ENCODE measurements at places on chromosomes 12 and 14.

DNA sequence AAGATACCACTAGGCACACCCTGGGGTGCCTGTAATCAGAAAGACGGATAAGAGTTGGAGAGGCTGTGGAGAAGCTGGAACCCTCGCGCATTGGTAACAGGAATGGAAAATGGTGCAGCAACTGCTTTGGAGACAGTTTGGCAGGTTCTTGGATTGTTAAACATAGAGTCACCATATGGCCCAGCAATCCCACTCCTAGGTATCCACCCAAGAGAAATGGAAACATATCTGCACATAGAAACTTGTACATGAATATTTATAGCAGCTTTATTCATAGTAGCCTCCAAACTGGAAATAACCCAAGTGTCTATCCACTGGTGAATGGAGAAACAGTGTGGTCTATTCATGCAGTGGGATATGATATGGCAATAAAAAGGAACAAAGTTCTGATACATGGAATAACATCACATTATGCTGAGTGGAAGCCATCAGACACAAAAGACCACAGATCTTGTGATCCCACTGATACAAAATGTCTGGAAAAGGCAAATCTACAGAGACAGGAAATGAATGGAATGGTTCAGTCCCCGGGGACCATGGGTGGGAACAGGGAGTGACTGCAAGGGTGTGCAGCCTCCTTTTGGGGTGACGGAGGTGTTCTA, 45.4 kb downstream of the JAG2 start:
- DNase-seq: no peak

- DNase-seq: no peak
Observed at GRCh38 chr12:63070709-63071108, 80.3 kb downstream of the AVPR1A start.

DNA sequence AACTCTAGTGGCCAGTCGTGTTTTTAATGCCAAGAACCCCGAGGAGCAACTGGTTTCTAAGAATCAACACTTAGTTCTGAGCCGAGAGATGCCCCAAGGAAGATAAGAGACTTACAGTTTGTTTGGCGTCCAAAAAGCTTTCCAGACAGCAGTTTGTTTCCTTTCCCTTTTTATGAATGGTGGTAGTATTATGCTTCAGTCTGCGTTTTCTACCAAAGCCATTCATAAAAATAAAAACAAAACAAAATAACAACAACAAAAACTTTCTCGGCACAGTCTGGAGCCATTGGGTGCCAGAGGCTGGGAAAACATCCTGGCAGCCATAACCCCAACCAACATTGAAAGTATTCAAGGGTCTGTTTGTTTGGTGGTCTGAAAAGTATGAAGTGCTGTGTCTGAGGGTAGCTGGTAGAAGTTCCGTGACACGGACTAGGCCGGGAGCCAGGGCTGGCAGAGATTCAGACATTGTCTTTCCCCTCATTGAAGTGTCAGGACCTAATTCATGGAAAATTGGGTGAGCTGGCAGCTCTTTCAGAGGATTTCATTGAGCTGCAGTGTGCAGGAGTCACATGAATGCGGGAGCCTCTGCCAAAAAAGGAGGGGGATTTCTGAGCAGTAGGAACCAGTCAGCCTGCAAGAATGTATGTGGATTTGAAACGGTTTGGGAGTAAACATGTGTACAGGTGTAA, 124.2 kb downstream of the HMGA2 start:
- no peak for DNase-seq

DNA sequence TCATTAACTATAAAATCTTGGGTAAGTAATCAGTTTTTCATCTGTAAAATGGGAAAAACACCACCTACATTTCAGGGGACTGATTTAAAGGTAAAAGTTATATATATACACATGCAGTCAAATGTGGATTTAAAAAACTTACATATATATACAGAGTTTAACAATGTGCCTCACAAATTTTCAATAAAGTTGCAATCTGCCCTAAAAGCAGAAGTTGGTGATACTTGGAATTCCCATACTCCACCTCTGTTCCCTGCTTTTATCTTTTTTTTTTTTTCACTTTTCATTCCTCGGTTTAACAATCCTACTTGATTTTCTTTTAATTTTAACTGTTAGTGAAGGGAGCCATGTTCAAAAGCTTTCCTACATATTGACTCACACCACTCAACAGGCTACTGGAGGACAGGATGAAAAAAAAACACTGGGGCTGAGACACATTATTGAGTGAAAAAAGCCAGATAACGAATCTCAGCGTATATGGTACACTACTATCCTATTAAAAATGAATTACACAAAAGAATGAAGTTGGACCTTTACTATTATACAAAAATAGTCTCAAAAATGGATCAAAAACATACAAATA, 24.3 kb downstream of the SPPL3 start:
- DNase-seq: no peak

DNA sequence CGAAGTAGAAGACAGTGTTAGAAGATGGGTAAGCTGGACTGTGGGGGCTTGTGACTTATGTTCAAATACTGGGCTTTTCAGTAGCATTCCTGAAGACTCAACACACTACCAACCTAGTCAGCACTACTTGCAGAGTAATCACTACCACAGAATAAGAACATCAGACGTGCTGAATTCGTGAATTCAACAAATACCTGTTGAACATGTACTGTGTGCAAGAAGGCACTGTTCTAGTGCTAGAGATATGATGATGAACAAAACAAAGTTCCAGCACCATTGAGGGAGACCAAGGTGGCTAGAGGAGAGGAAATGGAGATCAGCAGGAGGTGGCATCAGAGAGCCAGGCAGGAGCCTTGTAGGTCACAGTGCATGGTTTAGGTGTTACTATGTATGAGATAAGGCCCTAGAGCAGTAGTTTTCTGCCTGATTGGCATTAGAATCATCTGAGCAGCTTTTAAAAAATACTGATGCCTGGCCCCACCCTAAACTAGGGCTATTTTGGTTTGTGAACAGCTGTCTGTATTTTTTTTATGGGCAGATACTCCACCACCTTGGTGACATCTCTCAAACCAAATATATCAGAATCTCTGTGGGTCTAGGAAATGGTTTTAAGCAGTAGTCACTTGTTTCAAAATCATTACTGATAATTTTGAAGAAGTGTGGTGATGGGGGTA, 26.8 kb downstream of the FERMT2 start:
- DNase-seq: no peak

DNA sequence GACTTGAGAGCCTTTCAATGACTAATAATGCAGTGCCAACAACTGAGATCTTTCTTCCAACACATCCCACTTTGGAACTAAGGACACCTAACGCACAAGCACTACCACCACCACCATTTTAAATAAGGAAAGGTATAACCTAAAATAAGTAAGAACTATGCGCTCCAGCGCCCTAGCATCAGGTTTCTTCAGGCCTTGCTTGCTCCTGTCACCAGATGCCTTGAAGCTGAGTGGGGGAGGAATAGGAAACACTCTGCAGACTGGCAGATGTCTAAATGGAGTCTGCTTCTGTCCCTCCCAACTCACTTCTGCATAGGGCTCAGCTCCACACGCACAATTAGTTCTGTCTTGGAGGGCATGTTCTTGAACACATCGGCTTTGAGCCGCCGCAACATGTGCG, 15.1 kb downstream of the CHD4 start:
- DNase-seq: no peak

- DNase-seq: no peak
Observed at GRCh38 chr12:11666131-11667050, 16.9 kb downstream of the ETV6 start.

GRCh38 chr14:53884601-53885000, 72.0 kb downstream of the BMP4 start:
- DNase-seq: no peak

DNA sequence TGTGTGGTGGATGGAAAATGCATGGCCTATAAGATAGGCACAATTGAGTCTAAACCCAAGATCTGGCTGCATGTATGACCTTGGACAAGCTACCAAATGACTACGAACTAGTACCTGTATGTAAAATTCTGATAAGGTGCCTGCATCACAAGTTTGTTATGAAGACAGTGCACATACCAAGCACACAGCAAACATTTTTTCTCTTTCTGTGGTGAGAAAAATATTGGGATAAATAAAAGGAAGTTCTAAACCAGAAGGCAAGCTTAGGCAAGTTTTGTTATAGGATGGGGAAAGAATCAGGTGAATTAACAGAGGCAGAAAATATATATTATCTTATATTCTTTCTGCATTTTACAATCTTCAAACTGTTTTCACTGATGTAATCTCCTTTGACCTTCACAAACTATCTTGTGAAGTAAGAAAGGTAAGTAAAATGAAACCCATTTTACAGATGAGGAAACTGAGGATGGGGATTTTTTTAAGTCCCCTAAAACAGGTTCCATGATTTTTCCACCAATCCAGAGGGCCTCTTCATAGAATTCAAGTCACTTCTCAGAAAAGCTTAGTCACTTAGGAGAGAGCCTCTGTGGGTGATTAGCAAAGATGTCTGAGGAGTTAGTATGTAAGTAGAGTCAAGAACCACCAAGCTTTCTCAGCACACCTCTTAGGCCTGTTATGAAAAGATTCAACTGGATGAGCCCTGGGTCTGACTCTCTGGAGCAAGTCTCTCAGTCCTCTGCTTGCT, 132.0 kb upstream of the RAP1B start:
- DNase-seq: no peak

DNA sequence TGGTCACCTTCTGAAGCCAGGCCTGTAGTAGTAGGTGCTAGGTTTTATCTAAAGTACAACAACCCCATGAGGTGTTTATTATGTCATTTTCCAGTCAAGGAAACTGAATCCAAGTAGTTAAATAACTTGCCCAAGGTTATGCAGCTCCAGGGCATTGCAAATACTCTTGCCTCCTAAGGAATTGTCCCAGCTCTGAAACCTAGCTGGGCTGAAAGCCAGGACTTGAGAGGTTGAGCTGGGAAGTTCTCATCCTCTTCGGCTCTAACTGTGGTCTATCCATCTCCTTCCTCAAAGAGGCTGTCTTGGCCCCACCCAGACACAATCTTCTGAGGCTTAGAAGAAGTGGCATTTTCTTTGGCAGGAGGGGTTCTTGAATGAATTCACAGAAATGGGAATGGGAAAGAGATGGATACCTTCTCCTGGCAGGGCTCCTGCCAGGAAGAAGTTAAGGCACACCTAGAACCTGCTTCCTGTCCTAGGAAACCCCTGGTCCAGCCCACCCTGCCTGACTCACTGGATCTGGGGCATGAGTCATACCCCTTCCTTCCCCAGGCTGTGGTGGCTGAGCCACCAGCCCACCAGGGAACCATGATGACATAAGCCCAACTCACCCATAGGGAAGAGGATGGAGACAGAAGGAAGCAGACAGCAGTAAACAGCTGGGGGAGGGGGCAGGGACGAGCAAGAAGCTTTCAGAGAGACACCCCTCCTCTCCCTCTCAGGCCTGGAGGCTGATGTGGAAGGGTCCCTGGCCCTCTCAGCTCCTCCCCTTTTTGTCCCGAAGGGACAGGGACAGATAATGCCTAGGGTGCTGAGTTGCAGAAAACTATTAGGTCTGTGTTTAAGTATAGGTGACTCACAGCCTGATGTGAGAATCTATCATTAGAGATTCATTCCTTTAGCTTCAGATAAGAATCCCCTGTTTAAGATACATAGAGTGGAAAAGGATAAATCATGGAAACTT, 2.1 kb upstream of the PLEK2 start:
- DNase-seq: no peak

DNA sequence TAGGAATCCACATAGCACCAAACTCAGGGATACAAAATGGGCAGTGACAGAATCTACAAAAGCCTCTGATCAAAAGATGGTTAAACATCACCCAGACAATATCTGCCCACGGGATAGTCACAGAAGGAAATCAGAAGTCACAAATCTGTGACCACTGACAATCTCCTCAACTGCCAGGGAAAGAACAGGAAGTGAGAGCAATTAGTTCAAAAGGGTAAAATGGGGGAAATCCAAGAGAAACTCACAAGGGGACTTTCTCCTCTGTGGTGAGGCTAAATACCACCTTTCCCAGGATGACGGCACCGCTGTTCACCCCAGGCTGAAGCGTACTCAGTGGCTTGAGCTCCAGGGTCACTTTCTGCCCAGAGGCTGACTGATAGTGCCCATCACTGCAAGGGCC, 10.7 kb downstream of the TTC5 start:
- DNase-seq: no peak

DNA sequence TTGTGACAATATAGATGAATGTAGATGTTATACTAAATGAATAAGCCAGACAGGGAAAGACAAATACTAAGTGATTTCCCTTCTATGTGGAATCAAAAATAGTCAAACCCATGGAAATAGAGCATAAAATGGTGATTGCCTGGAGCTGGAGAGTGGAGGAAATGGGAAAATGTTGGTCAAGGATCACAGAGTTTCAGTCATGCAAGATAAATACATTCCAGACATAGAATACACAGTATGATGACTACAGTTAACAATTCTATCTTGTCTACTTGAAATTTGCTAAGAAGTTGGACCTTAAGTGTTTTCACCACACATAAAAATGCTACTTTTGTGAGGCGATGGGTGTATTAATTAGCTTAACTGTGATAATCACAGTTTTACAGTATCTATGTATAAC, 1182.7 kb downstream of the AACS start:
- DNase-seq: no peak

GRCh38 chr12:78864403-78864869, at the start of gene SYT1:
Gene SYT1 (plus strand): TSS chr12:78864774.
- peak; percentile 68 for DNase-seq

DNA sequence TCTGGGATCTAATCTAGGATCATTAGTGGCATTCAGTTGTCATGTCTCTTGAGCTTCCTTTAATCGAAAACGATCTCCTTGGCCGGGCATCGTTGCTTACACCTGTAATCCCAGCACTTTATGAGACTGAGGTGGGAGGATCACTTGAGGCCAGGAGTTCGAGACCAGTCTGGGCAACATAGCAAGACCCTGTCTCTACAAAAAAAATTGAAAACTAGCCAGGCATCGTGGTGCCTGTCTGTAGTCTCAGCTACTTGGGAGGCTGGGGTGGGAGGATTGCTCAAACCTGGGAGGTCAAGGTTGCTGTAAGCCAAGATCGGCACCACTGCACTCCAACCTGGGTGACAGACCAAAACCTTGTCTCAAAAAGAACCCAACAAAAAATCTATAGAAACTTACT, 9.0 kb downstream of the PUS1 start:
- DNase-seq: no peak

DNA sequence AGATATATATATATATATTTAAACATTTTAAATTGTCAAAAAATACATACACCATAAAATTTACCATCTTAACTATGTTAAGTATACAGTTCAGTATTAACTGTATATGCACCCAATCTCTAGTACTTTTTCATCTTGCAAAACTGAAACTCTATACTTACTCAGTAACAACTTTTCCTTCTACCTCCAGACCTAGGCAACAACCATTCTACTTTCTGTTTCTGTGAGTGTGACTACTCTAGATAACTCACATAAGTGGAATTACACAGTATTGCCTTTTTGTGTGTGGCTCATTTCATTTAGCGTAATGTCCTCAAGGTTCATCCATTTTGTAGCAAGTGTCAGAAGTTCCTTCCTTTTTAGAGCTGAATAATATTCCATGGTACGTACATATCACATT, 8.2 kb downstream of the FAM234B start:
- no peak for DNase-seq

- DNase-seq: no peak
Observed at GRCh38 chr14:68791902-68792677, 777 bp downstream of the ZFP36L1 start.

- DNase-seq: no peak
Observed at GRCh38 chr12:114921781-114922180, 237.8 kb upstream of the TBX3 start.

- DNase-seq: no peak
Observed at GRCh38 chr14:102594514-102595175, 2.2 kb downstream of the RCOR1 start.
